Fibroblast of the conjunctiva (primary cell): ENCODE measurements at places on chromosomes 16 and 17.

GRCh38 chr17:38706505-38707216 lies 1.6 kb downstream of the MLLT6 start:
- DNase-seq: no peak

DNA sequence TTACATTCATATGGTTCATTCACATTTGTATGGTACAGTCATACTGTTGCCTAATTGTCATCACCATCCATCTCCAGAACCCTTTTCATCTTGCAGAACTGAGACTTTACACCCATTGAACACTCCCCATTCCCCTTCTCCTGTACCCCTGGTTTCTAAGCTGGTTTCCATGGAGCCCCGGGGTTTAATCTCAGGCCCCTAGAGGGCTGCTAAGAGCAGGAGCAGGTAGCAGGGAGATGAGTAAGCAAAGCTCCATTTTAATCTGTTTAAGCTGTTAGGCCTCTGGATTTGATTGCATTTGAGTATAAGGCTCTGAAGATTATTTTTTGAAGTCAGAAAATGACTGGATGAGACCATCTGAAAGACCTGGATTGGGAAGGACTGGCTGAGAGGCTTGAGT lies 68.5 kb upstream of the RPL38 start:
- no peak for DNase-seq

- no peak for DNase-seq
Observed at GRCh38 chr16:73054125-73054484, 6.2 kb upstream of the ZFHX3 start.

GRCh38 chr17:66990047-66990446 lies 25.5 kb downstream of the CACNG4 start:
- no peak for DNase-seq

DNA sequence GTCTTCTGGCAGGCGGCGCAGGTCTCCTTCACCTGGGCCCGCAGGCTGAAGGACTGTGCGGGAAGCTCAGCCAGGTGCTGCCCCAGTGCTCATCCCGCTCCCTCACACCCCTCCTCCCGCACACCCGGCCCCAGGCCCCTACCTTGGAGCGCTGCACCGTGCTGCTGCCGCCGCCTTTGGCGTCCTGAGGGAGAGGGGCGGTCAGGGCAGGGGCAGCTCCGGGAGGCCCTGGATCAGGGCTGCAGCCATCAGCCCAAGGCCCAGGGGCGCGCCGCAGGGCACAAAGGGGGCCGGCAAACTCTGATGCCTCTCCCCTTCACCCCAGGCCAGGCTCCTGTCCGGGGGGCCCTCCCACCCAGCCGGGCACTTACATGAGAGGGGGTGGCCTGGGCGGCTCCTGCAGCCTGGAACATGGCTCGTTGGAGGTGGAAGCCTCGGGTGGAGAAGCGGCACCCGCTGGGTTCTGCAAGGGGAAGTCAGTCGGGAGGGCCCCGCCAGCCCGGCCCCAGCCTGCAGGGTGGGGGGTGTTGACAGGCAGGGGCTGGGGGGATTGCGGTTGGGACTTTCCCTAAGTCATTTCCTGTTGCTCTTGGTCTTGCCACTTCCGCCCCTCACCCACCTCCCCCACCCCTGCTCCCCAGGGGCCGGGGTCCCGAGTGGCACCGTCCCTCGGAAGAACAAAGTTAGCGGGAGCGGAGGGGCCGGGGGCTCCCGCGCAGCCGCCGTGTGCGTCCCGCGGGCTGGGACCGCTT lies 863 bp downstream of the LIMD2 start:
- DNase-seq: no peak

DNA sequence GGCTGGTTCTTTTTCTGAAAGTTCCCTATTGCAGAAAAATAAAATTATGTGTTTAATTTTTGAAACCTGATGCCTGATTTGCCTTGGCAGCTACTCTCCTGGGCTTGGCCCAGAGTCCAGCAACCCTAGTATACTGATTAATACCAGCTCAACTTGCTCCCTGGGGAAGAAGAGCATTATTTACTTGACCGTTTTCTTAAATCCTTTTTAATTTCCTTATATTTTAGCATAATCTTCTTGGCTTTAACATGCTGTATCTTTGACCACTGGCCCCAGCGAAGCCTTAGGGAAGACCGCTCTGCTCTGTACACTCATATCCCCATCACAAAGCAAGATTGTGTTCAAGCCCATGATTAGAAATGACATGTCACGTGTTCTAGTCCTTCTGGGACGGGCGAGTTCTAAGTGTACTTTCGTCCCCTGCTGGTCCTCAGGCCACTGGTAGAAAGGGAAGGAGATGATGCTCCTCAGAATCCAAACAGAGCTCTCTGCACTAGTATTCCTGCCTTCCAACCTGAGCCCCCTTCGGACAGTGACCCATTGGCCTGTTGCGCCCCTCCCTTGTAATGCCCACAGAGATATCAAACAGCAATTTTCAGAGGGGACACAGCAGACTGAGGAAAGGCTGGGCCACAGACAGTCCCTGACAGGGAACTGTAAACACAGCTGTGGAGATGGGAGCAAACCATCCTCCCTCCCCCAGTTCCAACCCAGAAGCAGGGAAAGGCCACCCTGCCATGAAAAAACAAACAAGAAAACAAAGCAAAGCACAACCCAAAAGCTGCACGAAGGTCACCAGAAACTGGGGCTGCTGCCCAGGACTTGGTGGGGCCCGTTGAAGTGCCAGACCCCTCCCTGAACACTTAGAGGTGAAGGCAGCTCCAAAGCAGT lies 4.3 kb upstream of the EZH1 start:
- DNase-seq: peak; percentile 82

GRCh38 chr16:57110937-57111336 lies 18.6 kb downstream of the CPNE2 start:
- no peak for DNase-seq

DNA sequence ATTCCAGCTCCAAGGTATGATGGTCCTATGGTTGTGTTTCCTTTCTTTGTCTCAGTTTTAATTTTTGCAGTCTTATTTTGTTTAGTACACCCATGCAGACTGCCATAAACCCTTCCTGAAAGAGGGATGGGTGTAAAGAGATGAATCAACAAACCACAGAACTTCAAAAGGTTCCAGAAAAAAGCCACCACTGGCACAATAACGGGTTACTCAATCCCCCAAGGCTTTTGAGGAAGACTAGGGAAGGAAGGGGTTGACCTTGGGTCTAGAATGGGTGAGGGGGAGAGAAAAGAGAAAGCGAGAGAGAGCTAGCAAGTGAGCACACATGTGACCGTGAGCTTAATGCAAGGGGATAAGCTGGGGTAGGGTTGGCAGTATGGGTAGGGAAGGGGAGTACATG lies 168.1 kb downstream of the XYLT1 start:
- DNase-seq: no peak

DNA sequence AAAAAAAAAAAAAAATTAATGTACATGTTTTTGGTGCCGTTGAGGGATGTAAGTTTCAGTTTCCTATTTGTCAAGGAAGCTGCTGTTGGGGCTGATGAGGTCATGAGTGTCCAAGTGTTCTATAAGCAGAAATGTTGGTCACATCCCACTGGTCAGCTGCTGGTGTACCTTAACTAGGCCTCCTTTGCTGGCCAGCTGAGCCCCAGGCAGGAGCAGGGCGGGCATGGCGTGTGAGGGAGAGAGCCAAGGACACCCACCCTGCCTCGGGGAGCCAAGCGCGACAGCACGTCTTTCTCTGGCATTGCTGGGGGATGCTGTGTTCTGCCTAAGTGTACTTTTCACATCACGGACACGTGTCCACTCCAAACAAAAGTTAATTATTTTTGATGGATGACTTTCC lies 108.1 kb upstream of the CDC42EP4 start:
- DNase-seq: no peak
